ENCODE measurements at places on chromosomes 16 and 17.

DNA sequence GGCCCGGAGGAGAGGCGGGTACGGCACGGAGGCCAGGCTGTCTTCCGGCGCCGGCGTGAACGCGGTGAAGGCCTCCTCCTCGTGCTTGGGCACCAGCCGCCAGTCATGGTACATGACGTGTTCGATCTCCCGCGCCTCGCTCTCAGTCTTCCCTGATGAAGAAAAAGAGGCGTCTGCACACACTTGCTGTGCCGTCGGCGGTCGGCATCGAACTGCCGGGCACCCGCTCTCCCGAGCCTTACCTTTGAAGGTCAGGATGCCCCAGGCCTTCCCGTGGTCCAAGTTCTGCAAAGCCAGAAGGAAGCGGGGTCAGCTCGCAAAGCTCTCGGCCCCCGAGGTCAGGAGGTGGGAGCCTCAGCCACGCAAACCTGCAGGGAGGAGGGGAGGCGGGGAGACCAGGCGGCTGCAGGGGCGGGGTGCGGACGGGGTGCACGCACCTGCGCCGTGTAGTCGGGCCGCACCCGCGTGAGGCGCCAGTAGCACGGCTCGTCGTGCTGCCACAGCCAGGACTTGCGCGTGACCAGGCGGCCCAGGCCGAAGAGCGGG lies at the start of gene EME2:
EME2 (plus strand) TSS at position 449 of the 546 bp plus-strand sequence. CDS start 418 bp downstream, outside the sequence.
- no peak for DNase-seq

GRCh38 chr16:4679850-4680636 lies 13.3 kb upstream of the NUDT16L1 start:
- DNase-seq: no peak

DNA sequence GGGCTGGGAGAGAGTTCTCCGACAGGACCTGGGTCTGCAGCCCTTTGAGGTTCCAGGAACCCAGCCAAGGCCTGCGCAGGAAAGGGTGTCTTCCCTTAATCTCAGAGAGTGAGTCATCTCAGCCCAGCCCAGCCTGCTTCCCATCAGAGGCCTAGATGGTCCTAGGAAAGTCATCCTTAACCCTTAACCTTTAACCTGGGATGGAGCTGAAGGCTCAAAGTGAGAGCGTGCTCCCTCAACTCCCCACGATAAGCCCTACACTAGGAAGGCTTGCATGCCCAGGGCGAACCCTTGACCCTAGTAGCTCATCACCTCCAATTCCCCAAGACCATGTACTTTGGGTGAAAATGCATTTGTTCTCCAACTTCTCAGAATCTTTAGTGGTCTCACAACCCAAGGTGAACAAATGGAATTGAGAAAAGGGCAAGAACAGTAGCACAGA lies 4.8 kb upstream of the ATXN7L3 start:
- no peak for DNase-seq

- DNase-seq: no peak
Measured at GRCh38 chr17:40139566-40140058, 725 bp upstream of the CASC3 start.

- DNase-seq: no peak
Measured at GRCh38 chr16:47626246-47626645, 165.1 kb downstream of the PHKB start.

DNA sequence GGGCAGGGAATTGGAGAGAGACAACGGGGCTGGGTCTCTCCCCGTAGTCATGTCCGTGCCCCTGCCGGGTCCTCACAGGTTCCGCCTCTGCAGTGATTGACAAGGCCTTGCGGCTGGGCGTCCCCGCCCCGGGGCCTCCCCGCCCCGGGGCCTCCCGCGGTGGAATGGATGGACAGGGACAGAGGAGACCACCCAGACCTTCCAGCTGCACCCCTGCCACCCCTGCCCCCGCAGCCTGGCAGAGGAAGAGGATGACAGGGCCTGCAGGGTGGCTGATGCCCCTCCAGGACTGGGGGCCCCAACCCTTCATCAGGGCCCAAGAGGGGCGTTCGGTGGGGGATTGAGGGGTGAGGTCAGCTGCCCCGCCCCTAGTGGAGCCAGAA lies 216.4 kb upstream of the CIBAR2 start:
- DNase-seq: no peak

DNA sequence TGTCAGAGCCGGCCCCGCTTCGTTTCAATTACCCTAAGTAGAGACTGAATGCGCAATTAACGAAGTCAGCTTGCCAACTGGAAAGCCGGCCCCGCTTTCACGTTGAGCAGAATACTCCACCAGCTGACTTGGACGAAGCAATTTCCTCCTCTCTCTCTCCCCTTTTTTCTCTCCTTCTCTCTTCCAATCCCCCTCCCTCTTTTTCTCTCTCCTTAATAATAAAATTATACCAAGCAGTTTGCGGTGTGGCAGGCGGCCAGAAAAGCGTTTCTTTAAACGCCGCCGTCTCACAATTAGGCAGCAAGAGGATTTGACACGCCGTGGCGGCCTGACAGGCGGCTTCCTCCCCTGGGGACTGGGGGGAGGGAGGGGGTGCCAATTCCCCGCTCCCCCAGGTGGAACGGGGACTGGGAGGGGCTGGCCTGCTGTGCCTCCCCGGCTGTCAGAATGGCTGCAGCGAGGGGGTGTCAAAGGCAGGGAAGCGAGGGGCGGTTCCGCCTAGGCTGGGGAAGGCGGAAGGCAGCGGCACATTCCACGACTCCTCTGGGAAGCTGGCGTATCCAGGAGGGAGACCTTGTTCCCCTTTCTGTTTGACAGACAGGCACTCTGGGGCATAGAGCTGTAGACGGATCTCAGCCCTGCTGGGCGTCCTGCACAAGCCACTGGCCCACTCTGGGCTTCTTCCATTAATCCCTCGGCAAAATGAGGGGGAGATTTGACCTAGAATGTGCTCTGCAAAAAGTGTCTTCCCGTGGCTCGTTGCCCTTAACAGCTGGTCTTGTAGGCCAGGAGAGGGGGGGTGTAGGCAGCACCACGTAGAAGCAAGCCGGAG lies 52.7 kb downstream of the SREBF1 start:
- no peak for DNase-seq
